ENCODE measurements at places on chromosomes 12 and 14.

GRCh38 chr12:24049101-24049500 is 99.6 kb upstream of the SOX5 start:
- DNase-seq = no peak

- no peak for DNase-seq
Measured at GRCh38 chr12:98260276-98260675, 255.1 kb upstream of the TMPO start.

GRCh38 chr12:57614178-57614947 is 3.1 kb downstream of the ARHGEF25 start:
- DNase-seq = peak; percentile 19

GRCh38 chr14:78170203-78170602 is at the start of gene NRXN3:
TSS of gene NRXN3 (plus strand) at chr14:78170373. CDS start at chr14:78243094, 72,721 bp downstream.
- DNase-seq = no peak

- no peak for DNase-seq
Measured at GRCh38 chr14:104925855-104926609, 1.4 kb downstream of the PLD4 start.

DNA sequence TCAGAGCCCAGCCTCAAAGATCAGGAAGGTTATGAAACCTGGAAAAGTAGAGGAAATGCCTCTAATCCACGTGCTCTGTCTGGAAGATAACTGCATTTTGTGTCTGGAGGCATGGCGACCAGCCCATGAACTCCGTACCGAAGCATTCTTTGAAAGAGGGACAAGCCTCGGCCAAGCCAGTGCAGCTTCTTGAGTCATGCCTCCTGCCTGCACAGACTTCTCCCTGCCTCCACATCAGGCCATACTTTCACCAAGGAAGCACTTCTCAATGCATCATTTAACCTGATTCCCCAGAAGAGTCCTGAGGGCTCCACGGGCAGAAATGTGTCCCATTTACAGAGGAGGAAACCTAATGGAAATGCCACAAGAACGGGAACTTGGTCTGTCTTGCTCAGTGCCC is 3.4 kb downstream of the ACTN1 start:
- no peak for DNase-seq

DNA sequence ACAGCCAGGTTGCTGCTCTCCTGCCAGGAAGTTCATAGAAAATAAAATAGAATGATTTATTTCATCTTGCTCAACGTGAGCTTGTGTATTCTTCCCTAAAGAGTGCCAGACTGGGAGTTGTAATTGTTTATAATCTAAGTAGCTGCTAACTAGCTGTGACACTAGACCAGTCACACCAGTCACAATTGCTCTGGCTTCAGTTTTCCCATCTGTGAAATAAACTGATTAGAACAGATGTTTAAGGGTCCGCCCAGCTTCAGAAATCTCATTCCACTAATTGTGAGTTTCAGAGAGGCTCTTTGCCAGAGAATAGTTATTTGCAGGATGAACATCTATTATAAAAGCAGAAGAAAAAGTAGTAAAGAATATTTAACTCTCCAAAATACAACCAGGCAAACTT is 55.6 kb upstream of the ZDHHC17 start:
- DNase-seq = peak; percentile 36

GRCh38 chr12:120376934-120377572 is 8.1 kb upstream of the MSI1 start:
- DNase-seq = no peak

DNA sequence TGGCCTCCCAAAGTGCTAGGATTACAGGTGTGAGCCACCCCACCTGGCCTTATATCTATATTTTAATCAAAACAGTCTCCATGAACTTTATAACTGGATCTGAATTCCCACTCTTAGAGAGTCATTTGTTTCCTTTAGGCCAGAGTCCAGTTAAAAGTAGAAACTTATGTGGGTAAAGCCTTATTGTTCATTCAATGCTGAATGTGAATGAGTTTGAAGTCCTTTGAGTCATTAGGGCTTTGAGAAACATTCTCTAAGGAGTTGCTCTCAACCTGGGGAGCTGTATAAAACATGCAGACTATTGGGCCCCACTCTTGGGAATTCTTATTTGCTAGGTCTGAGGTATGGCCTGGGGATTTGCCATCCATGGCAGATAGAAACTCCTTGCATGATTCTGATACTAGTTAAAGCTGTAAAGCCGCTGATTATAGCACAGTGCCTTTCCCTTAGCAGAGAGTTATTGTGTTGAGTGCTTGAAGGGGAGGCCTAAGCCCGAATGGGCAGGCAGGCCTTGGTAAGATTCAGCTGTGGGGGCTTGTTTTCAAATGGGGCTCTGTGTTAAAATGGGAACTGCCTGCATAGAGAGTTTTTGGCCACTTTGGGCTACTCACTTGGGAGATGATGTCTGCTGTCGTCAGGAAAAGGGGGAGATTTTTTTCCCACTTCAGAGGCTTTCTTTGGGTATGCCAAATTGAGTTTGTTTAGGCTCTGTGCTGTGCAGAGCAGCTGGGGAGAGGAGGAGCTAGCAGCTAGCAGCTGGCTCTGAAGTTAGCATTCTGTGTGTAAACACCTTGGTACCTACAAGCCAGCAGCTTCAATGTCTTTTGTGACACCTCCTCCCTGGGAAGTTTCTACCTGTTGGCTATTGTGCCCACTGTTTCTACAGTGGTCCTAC is 117.5 kb downstream of the DACT1 start:
- peak; percentile 82 for DNase-seq

- peak; percentile 100 for DNase-seq
Measured at GRCh38 chr14:79947440-79948054, 263.8 kb downstream of the DIO2 start.

DNA sequence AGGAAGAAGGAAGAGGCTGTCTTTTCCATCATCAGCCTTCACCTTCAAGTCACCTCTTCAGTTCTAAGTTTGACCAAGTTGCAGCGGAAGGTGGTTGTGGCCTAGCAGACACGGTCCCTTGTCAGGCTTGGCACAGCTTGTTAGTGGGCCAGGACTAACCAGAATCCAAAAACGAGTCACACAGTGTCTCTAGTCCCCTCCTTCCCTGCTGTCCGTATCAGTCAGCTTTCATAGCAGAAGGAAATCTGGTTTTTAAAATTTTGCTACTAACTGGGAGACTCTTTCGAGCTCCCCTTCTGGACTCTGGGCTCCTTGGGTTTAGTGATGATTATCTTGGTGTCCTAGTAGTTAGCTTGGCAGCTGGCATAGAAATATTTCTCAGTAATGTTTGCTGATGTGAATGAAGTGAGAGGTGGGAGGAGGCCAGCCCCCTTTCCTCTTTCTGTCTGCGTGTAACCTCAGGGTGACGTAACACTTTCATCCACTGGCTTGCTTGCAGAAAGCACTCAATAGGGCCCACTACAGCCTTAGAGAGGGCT is 3.8 kb downstream of the ETV6 start:
- no peak for DNase-seq

- no peak for DNase-seq
Measured at GRCh38 chr12:100331871-100332270, 25.0 kb upstream of the SLC17A8 start.

- DNase-seq = no peak
Measured at GRCh38 chr14:58100735-58101368, 51.2 kb downstream of the ARMH4 start.

- no peak for DNase-seq
Measured at GRCh38 chr12:112734859-112735695, 56.5 kb upstream of the RPH3A start.

DNA sequence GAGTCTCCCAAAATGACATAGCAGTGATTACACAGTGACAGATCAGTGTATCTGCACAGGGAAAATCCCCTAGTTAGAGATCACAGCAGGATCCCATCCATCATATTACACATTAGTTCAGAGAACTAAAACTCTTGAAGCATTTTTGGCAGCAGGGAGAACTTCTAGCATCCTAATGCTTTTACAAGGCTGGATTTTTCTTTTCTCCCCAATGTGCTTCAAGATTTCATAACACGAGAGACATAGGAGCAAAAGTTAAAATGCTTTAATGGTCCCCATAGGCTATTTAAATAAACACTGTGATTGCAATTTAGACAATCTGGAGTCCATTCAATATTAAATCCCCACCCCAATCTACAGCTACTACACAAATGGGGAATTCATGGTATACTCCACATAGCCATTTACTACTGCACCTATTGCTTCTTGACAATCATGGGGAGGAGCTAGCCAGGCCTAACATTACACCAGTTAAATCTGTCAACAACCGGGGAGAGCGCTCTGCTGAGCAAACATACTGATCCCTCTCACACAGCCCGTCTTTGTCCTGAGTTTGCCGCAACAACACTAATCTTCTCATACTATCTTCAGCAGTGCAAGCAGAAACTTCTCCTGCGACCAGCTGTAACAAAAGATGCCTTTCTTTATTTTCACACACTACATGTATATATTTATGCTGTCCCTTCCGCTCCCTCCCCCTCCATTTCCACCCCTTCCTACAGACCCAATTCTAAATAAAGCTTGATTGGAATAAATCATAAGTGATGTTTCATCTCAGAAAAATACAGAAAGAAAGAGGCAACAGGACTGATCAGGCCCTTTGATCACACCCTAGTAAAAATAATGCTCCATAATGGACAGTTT is 120.3 kb upstream of the SOX5 start:
- DNase-seq = no peak

- DNase-seq = no peak
Measured at GRCh38 chr12:70319605-70320004, 46.5 kb upstream of the KCNMB4 start.

- DNase-seq = no peak
Measured at GRCh38 chr12:22474970-22475720, 69.2 kb downstream of the C2CD5 start.

GRCh38 chr12:117144599-117144998 is 45.4 kb upstream of the TESC start:
- DNase-seq = no peak

DNA sequence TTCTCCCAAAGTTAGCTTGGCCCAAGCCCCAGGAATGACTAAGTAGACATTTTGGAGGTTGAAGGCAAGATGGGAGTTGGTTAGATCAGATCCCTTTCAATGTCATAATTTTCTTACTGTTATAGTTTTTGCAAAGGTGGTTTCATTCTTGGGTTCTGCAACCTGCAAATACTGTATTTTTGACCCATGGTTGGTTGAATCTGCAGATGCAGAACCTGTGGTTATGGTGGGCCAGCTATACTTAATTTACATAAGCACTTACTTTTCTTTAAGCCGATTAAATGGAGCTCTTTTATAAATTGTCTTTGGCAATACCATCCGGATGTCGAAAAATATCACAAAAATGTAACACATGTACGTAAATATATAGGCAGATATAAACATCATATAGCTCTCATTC is 25.6 kb downstream of the LEMD3 start:
- DNase-seq = no peak

DNA sequence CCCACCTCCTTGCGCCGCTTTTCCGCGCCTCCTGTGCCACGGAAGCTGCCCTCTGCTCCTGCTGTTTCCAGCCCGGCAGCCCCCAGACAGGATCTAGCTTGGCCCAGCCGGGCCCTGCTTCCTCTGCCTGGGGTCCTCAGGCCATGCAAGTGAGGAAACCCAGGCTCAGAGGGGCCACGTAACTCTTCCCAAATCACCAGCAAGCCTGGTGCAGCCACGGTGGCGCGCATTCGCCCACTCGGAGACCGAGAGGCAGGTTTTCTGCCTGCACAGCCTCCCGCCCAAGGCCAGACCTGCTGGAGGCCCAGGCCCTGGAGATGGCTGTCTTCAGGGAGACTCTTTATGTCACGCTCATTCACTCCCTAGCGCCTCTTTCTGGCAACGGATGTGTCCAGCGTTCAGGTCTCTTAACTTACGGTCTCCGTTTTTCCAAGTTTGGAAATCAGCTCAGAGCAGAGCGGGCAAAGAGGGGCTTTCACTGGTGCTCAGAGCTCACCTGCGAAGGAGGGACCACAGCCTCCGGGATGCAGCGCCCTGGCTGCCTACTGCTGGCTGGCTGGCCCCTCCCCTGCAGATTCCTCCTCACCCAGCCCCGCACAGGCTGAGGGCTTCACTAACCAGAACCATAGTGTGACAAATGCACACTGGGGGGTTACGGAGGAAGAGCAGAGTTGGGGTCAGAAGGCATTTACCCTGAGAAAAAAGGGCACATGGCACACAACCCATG is 20.6 kb upstream of the CEP170B start:
- DNase-seq = peak; percentile 53

DNA sequence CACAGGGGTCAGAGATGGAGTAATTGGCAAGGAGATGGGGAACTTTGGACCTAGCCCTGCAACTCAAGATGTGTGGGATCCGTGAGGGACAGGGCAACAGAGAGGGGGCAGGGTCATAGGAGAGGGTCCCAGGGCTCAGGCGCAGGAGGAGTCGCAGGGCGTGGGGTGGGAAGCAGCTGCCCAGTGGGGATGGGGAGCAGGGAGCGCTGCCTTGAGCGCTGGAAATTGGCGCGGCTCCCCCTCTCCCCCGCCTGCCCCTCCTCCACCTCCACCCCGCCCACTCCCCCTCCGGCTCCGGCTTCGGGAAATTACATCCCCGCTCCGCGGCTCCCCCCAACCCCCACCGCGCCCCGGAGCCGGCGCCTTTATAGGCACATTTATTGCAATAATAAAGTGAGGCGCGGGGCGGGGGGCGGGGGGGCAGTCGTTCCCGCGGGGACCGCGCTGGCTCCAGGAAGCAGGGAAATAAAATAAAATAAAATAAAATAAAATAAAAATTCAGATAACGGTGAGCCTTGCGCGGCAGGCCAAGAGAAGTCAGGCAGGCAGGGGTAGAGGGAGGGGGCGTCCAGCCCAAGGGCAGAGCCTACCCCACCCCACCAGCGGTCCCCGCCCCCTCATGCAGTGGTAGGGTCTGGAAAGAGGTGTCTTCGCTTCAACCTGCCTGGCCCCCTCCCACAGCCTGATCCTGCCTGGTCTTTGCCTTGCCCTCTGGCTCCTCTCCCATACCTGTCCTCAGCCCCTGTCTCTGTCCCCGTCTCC is 3.6 kb downstream of the NXPH4 start:
- DNase-seq = no peak

- DNase-seq = no peak
Measured at GRCh38 chr12:25155022-25155576, 39.9 kb downstream of the DNAI7 start.

DNA sequence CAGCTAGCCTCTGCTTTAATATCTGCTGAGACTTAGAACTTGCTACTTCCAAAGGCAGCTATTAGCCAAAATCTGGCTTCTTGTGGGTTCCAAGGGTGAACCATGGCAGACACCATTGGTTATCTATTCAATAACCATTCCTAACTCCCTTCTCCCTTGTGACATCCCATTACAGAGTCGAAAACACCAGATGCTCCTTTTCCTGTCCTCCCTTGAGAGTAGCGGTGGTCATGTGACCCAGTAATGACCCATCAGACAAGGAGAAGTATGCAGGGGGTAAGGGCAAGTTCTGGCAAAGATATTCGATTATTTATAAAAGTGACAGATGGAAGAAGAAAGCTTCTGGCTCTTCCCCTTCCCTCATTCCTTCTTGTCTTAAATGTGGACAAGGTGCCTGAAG is 20.1 kb downstream of the TGFB3 start:
- DNase-seq = peak; percentile 97

DNA sequence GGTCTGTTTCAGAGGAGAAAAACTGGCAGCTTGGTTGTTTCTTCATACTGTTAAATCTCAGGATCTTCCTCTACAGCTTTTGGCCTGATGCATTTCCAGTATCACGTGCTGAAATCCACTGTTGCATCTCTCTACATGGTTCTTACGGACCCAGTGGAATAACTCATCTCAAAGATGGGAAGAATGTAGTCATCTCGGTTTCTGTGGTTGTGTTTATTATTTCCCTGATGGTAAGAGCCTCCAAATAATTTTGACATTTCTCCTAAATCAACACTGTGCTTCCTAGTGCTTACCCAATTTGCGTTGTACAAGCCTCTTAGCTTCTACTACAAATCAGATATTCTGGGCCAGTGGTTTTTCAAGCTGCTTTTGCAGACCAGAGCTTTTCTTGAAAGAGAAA is 812.8 kb downstream of the C12orf50 start:
- DNase-seq = no peak

- DNase-seq = no peak
Measured at GRCh38 chr14:77859934-77860570, 60.1 kb downstream of the ADCK1 start.

GRCh38 chr14:92850492-92850891 is 56.4 kb downstream of the GOLGA5 start:
- DNase-seq = no peak
